ENCODE measurements at places on chromosomes 1 and 21.

GRCh38 chr1:100795646-100795985 is 76.1 kb downstream of the VCAM1 start:
- no peak for DNase-seq

DNA sequence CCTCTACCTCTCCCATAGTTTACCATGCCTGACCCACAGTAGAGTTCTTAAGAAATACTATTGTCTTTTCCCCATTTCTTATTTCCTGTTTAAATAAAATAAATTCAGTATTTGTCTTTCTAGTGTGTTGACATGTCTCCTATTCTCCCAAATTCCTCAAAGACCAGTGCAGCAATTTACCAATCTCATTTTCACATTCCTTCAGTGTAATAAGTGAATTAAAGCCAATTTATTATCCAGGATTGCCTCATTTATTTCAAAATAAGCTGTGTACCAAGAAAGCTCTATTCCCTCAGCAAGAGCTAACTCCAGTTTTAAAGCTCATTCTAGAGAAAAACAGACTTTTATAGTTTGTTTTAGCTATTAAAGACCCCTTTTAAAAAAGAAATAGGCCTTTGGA is 49.9 kb downstream of the DISC1 start:
- no peak for DNase-seq

GRCh38 chr1:163250382-163250974 is 47.8 kb upstream of the RGS5 start:
- DNase-seq = no peak

DNA sequence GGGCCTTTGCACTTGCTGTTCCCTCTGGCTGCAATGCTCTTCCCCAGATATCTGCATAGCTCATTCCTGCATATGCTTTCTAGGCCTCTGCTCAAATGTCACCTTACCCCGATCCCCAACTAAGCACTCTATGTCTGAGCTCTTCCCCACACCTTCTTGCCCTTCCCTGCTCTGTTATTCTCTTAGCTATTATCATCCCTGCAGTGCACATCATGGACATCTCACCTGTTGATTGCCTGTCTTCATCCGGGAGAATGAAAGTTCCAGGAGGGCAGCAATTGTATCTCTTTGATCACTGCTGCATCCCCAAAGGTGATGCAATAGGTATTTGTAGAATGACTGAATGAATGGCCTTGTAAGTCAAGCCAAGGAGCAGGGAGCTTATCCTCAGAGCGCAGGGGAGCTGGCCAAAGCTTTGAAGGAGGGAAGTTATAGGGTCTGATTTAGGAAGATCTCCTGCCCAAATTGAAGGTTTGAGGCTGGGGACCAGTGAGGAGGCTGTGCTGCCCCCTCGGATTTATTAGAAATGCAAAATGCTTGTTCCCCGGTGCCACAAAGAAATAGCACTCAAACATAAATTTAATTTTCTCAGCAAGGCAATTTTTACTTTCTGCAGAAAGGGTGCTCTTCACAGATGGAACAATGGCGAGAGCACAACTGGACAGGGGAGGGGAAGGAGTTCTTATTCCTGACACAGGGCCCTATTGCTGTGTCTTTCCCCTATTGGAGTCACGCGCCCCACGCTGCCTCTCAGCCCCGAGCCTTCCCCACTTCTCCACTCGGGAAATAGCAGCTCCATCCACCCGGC is 631.1 kb downstream of the MATN1 start:
- no peak for DNase-seq

DNA sequence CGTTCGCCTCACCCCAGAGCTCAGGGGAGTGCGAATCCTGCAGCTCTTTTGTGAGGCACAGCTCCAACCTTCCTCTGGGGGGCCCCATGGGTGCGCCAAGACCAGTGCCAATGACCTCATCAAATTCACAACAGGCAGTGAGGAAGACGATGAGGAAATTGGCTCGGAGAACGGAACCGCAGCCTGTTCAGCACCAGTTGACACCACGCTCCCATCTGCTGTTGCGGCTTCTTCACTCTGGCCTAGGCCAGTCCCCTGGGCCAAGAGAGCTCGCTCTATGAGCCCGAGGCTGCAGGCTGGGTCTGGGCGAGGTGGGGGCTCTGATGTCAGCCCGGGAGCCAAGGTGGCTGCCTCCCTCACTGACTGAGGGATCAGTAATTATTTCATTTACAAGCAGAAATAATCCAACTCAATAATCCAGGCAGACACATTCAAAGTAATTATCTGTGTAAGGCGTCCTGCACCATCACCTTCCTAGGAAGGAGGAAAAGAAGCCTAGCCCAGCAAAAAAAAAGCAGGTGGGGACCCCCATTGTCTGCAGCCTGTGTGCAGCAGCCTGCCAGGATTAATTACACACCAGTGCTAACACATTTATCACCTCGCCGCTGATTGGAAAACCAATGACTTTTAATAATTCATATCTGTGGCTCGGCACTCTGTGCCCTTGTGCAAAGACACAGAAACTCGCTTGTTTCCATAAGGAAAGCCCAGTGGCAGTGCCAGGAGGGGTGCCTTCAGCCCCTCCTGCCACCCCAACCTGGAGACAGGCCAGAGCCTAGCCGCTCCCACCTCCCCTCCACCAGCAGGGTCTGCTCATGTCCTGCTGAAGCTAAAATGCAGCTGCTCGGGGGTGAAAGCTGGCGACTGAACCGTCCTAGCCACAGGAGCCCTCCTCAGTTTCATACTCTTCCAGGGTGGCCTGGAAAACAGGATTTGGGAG is 1.9 kb downstream of the PLEKHA6 start:
- DNase-seq = no peak

DNA sequence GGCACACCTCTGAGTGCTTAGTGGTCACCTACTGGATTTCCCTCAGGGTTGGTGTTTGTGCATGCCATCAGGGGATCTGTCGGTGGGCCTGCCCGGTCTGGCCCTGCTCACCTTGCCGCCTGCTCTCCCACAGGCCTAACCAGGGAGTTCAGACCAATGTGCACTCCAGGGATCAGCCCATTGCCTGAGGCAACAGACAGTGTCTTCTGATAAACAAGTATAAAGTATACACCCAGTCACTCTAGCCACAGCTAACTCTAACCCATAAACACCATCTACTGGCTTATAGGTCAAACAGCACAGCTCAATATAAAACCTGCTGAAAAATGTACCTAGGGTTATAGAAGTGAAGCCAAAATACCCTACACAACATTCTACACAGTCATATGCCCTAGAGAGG is 1300.0 kb downstream of the PLA2G4A start:
- peak; percentile 4 for DNase-seq

DNA sequence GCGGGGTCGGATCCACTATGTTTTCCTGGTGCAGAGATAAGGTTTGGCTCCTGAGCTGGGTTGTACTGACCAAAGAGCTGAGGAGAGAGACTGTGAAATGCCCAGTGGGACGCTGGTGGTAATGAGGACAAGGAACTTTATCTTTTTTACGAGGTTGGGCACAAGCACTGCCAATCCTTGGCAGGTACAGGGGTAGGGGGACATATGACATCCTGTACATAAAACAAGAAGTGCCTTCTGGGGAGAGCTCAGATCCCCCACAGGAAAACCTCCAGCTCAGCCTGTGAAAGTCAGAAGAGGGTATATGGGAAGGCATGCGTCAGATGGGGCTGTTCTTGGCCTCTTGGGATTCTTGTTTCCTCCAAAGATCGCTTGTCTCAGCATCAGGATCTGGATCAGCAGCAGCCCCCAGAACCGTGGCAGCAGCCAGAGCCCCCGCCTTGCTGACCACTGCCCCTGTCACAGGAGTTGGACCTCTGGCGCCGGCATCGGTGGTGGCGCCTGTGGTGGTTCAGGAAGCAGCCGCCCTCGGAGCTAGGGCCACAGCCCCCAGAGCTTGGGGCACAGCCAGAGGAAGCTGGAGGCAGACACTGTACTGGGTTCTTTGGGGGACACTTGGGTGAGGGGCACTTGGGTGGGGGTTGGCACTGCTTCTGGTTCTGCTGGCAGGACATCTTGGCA is 905 bp downstream of the LCE3E start:
- no peak for DNase-seq

- no peak for DNase-seq
These were observed 40.8 kb upstream of the DYNLT5 start for GRCh38 chr1:66711420-66711819.

DNA sequence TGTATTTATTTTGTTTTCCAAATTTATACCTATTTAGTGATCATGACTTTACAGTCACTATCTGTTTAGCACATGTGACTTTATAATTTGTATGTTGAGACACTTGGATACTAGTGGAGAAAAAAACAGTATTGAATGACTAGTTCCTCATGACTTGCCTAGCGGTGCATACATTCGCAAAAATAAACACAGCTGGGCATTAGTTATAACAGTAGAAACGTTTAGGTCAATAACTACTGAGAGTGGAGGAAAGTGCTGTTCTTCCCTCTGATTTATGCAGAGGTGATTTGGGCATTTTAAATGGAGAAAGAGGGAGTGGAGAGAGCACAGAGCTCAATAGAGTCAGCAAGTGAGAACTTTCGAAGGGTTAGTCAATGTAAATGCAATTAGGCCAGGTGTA is 1679.0 kb upstream of the B3GALT2 start:
- DNase-seq = no peak

- no peak for DNase-seq
These were observed 1588.1 kb upstream of the B3GALT2 start for GRCh38 chr1:194774535-194774934.

- no peak for DNase-seq
These were observed 27.7 kb downstream of the DNTTIP2 start for GRCh38 chr1:93851327-93851712.

- no peak for DNase-seq
These were observed 41.4 kb downstream of the ATP5PO start for GRCh38 chr21:33874161-33874560.
